ENCODE measurements at places on chromosomes 7 and 10.

- DNase-seq = no peak
Measured at GRCh38 chr10:128792426-128793140, 666.4 kb upstream of the MKI67 start.

DNA sequence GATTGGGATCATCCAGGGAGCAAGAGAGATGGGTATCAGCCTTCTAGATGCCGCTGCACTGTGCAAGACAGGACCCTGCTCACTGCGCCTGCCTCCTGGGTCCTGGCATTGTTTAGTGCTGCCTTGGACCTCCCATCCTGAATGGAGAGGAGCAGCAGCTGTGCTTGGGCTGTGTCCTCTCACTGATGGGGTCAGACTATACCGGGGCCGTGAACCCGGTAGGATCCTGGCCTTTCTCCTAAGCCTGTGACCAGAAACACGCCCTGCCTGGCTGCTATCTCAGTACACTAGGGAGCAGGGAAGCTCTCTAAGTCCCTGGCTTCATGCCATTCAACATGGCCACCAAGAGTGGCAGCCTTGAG, 309.4 kb upstream of the ZNF32 start:
- no peak for DNase-seq

GRCh38 chr10:132537684-132538001, at the start of gene INPP5A:
INPP5A (plus strand) TSS chr10:132537787; CDS start chr10:132538097, 310 bp downstream.
- no peak for DNase-seq

- DNase-seq = no peak
Measured at GRCh38 chr7:154620141-154620755, 382.7 kb downstream of the PAXIP1 start.

DNA sequence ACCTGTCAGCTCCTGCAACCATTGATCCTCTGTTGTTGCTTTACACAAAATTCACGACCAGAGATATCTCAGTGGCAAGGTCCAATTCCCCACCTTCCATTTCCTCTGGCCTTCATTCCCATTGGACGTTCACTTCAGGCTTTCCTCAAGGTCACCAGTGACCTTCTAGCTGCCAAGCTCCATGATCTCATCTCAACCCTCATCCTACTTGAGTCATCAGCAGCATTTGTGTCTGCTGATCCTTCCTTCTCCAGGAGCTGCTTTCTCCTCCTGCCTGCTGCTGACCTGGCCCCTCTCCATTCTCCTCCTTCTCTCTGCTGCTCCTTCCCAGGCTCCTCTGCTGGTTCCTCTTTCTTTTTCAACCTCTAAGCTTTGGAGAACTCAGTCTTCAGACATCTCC, 66.2 kb upstream of the C10orf90 start:
- no peak for DNase-seq

DNA sequence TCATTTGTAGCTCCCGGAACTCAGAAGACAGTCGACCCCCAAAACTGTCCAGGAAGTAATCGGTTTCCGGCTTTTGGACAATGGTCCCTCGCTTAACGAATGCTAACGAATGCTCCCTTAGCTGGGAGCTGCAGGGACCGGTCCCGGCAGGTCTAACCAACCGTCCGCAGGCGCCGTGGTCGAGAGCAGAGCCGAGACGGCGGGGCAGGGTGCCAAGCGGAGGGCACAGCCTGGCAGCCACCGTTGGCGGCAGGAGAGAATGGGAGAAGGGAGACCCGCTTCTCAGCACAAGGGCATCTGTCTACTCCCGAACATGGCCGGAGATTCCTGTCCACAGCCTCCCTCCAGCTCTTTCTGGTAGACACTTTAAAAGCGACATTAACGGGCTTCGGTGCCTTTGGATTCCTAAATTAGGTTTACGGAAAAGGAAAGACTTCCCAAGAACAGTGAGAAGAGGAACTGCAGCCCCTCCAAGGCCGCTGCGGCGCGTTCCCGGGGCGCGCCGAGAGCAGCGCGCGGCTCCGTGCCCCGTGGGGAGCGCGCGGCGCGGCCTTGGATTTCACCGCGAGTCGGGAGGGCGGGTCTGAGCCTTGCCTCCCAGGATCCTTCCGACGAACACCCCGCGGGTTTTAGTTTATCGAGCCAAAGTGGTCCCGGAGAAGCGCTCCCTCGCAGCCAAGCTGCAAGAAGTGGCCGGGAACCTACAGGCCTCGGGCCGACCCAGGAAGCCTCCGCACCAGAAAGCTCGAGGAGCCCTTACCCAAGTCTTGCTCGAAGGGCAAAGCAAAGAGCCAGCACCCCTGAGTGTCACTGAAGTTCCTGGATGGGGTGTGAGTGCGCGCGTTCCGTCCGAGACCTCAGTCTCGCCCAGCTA, 3.6 kb upstream of the TBX20 start:
- DNase-seq = no peak

DNA sequence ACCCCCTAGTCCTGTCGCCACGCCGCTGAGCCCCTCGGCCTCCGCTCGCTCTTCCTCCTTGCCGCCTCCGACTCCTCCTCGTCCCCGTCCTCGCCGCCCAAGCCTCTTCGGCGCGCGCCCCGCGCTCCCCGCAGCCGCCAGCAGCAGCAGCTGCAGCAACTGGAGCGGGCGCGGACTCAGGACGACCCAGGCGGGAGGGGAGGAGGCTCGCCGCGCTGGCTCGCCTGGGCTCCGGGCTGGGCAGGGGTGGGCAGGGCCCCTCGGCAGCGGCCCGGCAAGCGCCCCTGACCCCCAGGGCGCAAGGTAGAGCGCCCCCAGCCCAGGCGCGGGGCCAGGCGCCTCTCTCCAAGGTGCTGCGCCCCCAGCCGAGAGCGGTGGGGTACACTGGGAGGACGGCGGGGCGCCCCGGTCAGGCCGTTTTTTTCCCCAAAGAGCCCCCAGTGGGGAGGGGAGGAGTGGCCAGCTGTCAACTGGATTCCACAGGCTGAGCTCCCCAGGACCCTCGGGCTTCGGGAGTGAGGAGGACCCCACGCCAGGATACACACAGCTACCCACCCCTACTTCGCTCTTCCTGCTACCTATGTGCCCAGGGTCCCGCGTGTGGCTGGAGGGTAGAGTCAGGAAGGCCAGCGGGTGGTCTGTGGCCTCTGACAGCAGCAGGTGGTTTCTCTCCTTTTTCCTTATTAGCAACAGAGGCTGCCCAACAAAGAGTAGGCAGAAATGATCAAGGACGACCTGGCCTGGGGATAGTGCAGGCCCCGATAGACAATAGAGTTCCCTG, 903 bp upstream of the KCNMA1 start:
- DNase-seq = no peak

DNA sequence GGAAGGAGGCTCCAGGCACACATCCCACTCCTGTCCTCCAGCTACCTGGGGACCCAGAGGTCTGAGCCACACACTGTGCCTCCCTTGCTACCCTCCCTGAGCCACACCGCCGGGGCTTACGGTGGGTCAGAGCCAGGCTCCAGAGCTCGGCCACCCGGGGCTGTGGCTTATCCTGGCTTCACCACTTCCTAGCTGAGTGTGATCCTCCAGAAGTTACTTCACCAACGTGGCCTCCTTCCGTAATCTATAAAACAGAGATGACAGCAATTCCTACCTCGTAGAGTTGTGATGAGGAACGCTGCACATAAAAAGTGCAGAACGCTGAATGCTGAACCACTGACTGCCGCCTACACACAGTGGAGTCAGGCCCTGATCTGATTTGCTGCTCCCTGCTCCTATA, 285.0 kb downstream of the PRPF18 start:
- DNase-seq = no peak

- DNase-seq = no peak
Measured at GRCh38 chr7:77561352-77561751, 24.3 kb downstream of the PTPN12 start.

DNA sequence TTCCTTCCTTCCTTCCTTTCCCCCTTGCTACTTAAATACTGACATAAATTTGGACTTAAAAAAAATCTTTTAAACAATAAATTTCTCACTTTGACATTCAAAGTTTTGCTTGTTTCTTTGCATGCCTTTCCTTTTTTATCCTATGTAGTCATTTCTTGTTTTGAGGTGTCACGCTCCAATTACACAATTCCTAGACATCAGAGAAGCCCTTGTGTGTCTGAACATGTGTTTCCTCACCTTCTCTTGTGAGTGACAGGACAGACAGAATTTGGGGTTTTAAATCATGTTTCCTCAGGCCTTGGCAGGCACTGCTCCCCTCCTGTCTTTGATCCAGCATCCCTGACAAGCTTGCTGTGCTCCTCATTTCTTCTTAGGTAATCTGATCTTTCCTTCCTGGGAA, 91.3 kb downstream of the CYTH3 start:
- DNase-seq = no peak

DNA sequence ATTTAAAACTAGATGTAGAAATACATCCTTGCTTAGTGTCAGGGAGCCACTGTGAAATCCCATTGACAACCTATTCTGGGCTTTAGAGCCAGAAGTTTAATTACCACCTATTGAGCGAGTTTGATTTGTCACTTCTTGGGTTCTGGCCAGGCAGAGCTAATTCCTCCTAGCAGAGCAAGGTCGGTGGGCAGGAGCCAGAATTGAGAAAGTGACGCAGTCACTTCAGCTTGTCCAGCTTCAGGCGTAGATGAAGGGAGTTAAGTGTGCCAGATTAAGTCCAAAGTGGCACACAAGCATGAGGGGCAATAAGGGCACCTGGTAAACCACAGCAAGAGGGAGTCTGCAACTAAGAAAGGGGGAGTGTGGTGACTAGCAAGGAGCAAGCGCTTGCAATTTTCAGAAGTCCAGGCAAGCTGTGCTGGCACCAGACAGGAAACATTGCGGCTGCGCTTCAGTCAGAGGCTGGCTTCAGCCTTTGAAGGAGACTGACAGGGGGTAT, 119.4 kb downstream of the ST7 start:
- DNase-seq = no peak

- DNase-seq = no peak
Measured at GRCh38 chr7:65892835-65893234, 20.0 kb downstream of the VKORC1L1 start.

- DNase-seq = no peak
Measured at GRCh38 chr10:128632694-128633093, 506.5 kb upstream of the MKI67 start.

- no peak for DNase-seq
Measured at GRCh38 chr10:22655312-22655981, 58.9 kb downstream of the PIP4K2A start.

GRCh38 chr7:49137978-49138377, 213.6 kb downstream of the CDC14C start:
- no peak for DNase-seq

DNA sequence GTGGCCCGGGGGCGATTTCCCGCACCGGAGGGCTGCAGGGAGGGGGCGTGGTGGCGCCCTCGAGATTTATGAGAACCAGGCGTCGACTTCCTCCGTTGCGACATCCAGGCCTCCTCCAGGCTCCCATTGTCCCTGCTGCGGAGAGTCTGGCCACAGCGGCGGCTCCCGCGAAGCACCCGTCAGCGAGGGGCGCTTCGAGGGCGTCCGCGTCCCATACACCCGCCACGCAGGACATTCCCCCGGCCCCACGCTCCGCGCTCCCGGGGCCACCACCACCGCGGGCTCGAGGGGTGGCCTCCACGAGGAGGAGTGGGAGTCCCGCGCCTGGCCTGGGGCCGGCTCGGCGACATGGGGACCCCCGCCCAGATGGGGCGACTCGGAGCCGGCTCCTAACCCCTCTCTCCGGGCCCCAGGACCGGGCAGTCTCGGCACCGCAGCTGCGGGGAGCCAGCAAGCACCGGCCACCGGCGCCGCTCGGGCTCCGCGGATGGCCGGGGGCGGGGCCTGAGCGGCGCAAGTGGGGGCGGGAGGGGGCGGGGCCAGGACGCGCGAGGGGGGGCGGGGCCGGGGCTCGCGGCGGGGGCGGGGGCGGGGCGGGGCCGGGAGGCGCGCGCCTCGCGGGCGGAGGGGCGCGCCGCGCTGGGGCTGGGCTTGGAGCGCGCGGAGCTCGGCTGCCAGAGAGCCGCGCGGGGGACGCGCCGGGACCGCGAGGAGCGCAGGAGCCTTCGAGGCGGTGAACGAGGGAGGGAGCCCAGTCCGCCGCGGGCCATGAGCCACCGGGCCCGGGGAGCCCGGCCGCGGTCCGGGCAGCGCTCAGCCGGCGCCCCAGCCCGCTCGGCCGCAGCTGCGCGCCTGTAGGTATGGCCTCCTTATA, at the start of gene SH2B2:
TSS of gene SH2B2 (plus strand) at position 632 of the 874 bp plus-strand sequence. CDS start 13,683 bp downstream, outside the sequence.
- peak; percentile 43 for DNase-seq

DNA sequence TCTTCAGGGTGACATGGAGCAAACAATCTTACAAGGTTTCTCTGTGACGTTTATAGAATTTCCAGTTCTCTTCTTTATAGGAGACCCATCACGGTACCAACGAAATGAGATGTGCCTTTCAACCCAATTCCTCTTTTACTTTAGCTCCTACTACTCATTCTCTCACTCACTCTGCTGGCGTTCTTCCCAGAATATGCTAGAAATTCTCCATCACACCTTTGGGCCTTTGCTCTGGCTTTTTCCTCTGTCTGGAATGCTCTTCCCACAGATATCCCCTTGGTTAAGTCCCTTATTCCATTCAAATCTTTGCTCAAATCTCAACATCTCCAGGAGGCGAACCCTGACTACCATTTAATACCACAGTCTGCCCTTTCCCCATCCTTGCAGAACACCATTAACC, 39.0 kb downstream of the SEMA3C start:
- no peak for DNase-seq

DNA sequence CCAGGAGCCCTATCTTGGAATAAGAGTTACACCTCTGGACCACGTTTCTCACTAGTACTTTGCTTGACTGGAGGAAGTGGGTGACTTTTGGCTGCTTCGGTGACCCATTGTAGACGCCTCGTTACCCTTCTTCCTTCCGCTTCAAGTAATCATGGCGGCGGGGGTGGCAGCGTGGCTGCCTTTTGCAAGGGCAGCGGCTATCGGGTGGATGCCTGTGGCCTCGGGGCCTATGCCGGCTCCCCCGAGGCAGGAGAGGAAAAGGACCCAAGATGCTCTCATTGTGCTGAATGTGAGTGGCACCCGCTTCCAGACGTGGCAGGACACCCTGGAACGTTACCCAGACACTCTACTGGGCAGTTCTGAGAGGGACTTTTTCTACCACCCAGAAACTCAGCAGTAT, 1.5 kb downstream of the KCND2 start:
- no peak for DNase-seq

- DNase-seq = no peak
Measured at GRCh38 chr7:93799750-93800357, 90.7 kb downstream of the TFPI2 start.

DNA sequence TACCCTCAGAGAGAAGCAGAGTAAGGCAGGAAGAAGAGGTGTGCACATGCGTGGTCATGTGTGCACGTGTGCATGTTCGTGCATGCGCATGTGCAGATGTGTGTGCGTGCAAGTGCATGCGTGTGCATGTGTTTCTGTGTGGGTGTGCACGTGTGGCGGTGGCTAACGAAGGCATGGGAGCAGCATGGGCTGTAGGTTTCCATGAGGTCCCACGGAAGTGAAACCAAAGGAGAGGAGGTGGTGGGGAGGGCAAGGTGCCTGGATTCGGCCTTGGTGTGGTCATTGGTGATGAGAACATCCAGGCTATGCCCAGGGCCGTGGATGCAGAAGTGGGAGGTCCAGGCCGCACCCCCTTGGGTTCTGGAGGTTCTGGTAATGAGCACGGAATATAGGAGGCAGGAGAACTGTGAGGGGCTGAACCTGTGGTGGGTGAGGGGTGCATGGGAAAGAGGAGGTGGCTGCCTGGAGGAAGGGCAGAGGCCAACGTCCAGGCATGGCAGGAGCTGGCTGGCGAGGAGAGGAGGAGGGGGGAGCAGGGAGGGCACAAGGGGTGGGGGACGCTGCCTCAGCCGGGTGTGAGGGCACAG, 2.4 kb upstream of the INPP5A start:
- no peak for DNase-seq

All from stimulated activated CD4-positive, alpha-beta T cell treated with anti-CD3 and anti-CD28 coated beads, Interleukin-12 subunit alpha, Interleukin-12 subunit beta, amount 100 ng/mL, for 4 hours (primary cell).